ACHN (cell line): ENCODE measurements at places on chromosomes 5 and 9.

- no peak for DNase-seq
These were observed 9.5 kb downstream of the SPDL1 start for GRCh38 chr5:169592937-169593650.

DNA sequence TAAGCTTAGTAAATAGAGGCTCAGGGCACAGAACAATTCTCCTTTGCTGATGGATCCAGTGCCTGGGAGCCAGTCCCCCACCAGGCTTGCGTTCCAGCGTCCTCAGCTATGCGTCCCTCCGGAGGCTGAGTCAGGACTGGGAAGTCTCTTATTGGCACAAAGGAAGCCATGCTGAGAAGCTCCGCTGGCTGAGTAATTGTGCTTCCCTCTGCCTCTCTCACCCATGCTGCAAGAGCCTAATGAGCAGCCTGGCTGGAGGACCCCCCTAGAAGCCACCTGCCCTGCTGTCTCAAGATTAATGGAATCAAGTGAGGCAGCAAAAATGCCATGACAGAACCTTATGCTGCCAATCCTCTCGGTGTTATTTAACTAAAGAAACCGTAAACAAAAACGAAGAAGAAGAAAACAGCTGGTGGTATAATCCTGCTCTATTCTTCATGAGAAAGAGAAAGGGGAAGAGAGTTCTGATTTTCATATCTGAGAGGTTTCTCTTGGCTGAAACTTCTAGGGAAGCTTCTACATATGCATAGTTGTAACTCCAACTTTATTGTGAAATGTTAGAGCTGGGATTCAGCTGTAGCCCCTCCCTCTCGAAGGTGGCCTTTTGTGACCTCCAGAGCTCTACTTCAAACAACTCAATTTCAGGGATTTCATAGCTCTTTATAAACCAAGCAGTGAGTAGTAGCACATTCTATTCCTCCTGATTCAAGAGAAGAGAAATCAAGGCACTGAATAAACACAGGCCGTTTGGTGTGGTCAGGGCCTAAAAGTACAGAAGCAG, 185.4 kb upstream of the SEMA6A start:
- DNase-seq, result no peak

GRCh38 chr9:98445576-98445975, 190.1 kb upstream of the TBC1D2 start:
- DNase-seq, result no peak

GRCh38 chr5:45038366-45038987, 229.7 kb downstream of the MRPS30 start:
- peak; percentile 56 for DNase-seq

DNA sequence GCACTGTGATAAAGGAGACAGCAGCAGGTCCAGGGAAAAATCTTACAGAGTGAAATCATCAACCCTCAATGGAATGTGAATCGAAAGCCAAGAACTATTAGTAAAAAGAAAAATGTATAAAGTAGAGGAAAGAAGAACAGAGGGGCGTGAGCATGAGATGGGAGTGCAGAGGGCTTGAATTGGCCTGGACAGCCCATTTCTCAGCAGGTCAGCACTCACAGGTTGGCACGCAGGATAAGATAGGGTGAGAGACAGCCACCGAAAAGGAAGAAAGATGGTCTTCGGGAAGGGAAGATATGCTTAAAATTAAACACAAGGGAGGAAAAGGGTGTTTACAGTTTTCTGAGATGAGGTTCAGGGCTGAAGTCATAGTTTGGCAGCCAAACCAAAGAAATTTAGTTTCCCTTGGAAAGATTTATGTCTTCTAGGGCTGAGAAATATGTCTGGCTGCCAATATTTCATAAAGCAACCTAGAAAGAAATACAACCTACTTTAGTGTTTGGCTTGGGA, 524.7 kb downstream of the SPATA31D1 start:
- DNase-seq, result no peak

DNA sequence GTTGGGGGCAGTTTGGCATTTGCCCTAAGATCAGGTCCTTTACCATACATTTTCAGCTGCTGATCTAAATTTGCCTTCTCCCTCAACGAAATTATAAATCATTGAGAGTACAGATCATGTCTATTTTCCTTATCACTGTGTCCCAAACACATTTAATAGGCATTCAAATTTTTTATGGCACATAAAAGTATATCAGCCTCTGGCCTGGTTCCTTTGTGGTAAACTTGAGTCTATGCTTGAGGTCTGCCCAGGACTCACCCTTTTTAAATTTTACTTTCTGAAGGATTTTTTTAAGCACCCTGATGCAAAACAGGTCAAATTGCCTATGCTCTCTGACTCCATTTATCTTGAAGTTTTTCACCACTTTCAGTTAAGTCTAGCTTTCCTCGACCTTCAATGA, 163.6 kb upstream of the GRIN3A start:
- DNase-seq, result no peak

- no peak for DNase-seq
These were observed 11.1 kb upstream of the CDC42SE2 start for GRCh38 chr5:131252824-131253171.

GRCh38 chr5:80406980-80407734, 707 bp upstream of the ZFYVE16 start:
- DNase-seq, result no peak

DNA sequence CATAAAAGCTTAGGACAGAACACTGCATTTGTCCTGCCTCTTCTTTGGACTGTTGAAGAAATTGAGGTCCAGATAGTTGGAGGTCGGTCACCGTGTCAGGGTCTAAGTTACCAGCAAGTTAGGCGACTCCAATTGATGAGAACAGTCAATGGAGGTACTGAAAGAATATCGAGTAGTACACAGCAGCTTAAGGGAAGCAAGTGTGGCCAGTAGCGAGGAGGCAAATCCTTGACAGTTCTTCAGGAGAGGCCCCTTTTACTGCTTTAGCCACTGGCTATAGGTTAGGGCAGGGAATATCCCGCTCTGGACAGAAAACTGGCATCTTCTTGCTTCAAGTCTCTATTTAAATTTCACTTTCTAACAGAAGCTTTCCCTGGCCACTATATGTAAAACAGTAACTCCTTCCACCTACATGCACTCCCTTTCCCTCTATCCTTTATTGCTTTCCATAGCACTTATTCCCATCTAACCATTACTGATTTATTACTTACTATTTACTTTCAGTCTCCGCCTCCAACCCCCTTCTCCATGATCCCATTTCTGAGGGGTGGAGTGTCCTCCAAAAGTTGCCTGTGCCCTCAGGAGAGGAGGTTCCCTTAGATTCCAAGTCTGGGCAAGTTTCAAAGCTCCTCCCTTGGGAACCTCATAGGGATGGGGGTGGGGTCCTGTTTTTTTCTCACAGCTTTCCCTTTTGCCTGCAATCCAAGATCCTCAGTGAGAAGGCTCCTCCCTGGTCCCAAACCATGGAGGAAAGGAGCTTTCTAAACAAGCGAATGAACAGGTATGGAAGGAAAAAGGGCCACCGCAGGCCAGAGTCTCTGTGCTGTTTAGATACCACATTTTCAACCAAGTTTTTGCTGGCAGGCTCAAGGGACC, 4.1 kb upstream of the PRDM6 start:
- DNase-seq, result no peak

DNA sequence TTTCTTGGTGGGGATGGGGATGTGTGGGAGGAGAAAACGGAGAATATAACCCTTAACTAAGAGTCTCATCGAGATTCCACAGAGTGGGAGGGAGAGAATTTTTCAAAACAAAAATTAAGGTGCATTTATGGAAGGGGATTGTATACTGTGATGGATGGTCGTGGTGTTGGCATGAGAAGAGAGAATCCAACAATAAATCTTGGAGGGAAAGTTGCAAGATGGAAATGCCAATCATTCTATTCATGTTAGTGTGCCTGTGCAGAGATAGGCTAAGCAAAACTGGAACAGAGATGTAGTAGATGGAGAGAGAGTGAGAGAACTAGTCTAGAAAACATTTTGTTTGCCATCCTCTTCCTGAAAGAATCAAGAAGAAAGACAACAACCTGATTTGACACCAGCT, 613.1 kb downstream of the EBF1 start:
- DNase-seq, result no peak

DNA sequence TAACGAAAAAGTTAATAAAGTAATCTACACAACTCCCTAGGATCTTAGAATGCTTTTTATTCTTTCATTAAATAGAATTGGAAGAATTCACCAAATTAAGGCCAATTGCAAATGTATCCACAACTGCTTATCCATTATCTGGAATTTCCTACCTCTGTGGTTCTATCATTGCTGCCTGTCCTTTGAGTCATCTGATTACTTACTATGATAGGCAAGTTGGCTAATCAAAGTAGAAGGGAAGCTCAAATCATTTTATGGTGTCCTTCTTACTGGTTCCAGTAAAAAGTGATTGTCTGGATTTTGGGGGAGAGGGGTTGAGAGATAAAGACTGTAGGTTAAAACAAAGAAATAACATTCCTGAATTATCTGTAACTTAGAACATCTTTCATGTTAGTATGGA, 161.4 kb upstream of the GNA14 start:
- DNase-seq, result no peak

GRCh38 chr9:110129425-110129824, 78.5 kb downstream of the C9orf152 start:
- no peak for DNase-seq

DNA sequence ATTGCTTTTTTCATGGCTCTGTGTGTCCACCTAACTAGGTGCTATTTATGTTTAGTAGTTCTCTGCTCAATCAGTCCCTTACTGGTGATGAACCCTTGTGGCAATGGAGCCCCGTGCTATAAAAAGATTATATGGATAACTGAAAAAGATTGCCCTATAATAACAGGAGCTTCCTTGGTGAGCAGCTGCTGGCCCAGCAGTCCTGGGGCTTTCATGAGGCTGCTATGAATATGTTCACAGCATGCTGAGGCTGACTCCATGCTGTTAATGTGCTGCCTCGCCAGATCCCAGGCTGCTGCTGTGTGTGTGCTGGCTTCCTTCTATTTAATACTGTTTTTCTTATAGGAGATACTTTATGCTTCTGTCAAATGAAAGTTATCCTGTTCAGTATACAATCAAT, 357.5 kb downstream of the TAF11L14 start:
- DNase-seq, result no peak

DNA sequence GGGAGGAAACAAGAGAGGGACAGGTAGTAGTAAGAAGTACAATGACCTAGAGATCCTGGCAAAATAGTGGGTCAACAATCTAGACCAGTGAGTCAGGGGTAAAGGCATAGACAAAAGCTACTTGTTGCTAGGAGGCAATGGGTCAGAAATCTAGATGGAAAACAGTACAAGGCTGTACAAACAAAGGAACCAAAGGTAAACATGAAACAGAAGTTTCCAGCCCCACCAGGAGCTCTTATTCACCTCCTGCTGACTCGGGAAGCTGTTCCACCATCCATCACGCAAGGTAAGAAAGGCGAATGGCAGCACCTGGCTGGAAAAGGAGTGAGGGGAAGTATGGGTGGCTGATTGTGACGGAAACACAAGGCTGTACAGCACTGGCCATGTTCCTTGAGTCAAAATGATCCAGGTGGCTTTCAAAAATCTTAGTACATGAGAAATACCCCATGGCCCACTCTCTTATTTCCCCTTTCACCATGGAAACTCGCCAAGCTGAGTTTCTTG, 70.5 kb upstream of the RAI14 start:
- DNase-seq, result no peak

- DNase-seq, result no peak
These were observed 153.3 kb downstream of the SLF1 start for GRCh38 chr5:94771742-94772141.

- no peak for DNase-seq
These were observed at the start of gene C7 for GRCh38 chr5:40909264-40909663. Gene C7 (plus strand): TSS chr5:40909497. CDS start chr5:40909611, 114 bp downstream.

DNA sequence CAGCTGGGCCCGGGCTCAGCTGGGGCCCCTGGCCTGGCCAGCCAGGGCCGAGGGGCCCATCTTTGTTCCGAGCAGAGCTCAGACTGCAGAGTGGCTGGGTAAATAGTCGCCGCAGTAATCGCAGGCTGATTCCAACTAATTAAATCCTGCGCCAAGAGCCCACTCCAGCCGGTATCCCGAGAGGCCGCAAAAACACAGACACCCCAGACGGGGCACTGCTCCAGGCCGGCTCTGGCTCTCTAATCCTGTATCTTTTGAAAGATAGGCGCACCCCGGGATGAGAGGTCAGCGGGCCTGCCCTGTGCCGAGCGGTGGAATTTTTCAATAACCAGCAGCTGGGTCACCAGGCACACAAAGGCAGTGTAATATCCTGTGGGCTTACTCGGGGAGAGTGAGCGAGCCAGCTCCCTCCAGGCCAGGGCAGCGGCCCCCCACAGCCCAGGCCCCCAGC, 57.7 kb downstream of the LMX1B start:
- DNase-seq, result no peak

DNA sequence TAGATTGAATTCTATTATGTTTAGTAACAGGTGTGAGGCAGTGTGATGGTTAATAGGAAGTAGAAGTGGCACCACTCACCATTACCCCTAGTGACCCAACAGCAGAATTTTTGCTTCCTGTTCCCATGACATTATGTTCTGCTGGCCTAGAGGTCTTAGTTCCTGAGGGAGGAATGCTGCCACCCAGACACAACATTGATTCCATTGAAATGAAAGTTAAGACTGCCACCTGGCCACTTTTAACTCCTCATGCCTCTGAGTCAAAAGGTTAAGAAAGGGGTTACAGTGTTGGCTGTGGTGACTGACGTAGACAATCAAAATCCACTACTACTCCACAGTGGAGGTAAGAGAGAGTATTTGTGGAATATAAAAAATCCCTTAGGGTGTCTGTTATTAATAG, 218.9 kb upstream of the NMUR2 start:
- no peak for DNase-seq

- no peak for DNase-seq
These were observed 49.6 kb downstream of the RGS3 start for GRCh38 chr9:113513111-113513510.

GRCh38 chr5:35436400-35437057, 181.1 kb upstream of the SPEF2 start:
- peak; percentile 42 for DNase-seq

DNA sequence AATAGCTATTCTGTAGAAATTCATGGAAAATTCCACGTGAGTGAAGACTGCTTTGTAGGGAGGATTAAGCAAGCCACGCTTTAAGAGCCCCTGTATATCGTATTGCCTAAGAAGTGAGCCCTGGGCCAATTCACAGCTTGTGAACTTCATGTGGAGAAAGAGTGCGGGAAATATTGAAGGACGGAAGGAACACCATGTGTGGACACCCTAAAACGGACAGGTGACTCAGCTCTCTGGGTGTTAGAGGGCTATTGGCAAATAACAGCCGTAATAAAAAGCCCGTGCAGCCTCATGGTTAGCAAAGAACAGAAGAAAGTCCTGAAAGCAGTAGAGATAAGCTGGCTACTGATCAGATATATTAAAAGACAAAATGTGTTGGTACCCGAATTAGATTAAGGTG, 26.4 kb downstream of the ZNF366 start:
- no peak for DNase-seq

- no peak for DNase-seq
These were observed 253.8 kb downstream of the ZNF608 start for GRCh38 chr5:124492444-124493224.
